Sciatic nerve (tissue), 2 donors: ENCODE measurements at places on chromosomes 3 and 15. TPM values are rescaled to one million over a fixed set of nuclear protein-coding genes. Genes with fewer than 3 reads are reported as not detected.

DNA sequence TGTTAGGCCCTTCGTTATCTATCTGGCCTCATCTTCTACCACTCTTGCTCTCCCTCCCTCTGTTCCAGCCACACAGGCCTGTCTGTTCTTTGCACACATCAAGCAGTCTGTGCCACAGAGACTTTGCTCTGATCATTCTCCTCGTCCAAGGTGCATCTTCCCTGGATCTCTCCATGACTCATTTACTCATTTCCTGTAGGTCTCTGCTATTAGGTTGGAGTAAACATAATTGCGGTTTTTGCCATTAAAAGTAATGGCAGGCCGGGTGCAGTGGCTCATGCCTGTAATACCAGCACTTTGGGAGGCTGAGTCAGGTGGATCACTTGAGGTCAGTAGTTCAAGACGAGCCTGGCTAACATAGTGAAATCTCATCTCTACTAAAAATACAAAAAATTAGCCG is 9.5 kb upstream of the C3orf49 start:
- DNase-seq = no peak

The CCDC54 gene
- not detected for total RNA-seq

DNA sequence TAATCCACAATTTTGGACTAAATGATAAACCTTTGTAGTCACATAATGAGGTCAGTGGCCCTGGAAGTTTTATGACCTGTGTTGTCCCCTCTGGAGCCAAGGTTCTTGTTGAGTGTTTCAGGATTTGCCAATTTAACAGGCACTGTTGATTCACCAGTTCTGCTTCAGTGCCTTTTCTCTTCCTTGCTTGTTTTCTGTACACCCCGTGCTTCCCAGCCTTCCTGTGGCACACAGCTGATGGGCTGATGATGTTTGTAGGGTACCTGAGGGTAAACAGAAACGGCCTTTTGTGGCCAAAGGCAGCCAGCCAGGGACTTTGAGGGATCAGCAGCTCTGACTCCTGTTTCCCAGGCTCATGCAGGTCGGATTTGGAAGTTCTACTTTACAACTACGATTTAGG is 13.3 kb downstream of the GYG1 start:
- DNase-seq = no peak

DNA sequence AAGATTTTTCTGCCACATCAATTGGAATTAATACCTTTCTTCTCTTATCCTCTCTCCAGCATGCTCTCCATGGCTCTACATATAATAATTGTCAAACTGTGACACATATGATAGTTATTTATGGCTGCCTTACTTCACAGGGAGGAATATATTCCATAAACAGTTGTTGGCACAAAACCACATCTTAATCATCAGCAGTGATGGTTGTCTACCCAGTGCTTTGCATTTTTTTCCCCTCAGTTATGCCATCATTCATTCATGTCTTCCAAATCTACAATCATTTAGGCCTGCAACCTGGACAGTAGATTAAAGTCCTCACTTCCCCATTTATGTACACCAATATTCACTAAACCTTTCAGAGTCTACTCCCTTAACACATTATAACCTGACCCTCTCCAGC is 107.7 kb downstream of the THRB start:
- DNase-seq = no peak

GRCh38 chr3:183427876-183428446 is 458 bp downstream of the MCF2L2 start:
- peak; percentile 81 for DNase-seq

The CFAP44 gene
- 14.1 TPM for total RNA-seq

DNA sequence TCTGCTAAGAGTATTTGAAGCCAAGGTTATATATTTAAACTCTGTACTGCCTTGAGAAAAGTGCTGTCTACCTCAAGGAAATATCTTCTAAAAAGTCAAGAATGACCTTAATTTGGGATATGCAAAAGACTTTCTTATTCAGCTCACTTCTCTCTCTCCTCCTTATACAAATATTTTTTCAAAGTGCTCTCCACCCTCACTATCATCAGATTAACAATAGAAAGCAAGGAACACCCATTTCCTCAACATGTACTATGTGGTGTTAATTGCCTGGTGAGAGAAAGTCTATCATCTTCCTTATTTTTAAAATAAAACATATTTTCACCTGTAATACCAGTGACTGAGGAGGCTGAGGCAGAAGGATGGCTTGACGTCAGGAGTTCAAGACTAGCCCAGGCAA is 44.4 kb upstream of the RSL24D1 start:
- DNase-seq = no peak

- peak; percentile 31 for DNase-seq
Measured at GRCh38 chr15:25172691-25173090, 217.9 kb downstream of the SNRPN start.

The ZNF197 gene
- 23.2 TPM for total RNA-seq

DNA sequence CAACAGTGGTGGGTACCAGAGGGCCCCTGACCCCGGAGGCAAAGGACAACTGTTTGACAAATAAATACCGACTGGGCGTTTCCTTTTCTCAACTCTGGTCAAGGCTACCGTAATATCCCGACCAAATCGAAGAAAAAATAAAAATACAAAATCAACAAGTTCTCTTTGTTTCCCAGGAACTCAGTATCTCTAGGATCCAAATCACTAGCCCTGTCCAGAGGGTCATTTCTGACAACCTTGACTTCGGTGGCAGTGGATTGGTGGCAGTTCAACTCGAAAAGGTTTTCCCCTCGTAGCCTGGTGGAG is 456 bp upstream of the DGKG start:
- no peak for DNase-seq

The GHSR gene
- not detected for total RNA-seq

- no peak for DNase-seq
Measured at GRCh38 chr15:55282284-55282833, 7.3 kb downstream of the RAB27A start.

The MB21D2 gene
- total RNA-seq = 7.8 TPM
